ENCODE measurements at places on chromosomes 6 and 20. TPM values are rescaled to one million over a fixed set of nuclear protein-coding genes. Genes with fewer than 3 reads are reported as not detected.

DNA sequence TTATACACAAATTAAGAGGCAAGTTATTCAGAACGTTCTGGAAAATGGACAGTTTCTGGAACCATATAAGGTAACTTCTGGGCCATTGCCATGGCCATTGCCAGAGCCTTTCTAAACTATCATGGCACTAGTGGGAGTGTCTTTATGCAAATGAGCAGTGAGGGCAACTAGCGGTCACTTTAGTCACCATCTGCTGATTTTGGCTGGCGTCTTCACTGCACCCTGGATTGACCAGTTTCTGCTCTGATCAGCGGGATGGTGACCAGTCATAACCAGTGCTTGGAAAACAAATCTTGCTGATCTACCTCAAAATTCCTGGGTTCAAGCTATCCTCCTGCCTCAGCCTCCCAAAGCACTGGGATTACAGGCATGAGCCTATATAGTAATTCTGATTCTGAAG is 7.3 kb upstream of the SNTA1 start:
- no peak for DNase-seq

DNA sequence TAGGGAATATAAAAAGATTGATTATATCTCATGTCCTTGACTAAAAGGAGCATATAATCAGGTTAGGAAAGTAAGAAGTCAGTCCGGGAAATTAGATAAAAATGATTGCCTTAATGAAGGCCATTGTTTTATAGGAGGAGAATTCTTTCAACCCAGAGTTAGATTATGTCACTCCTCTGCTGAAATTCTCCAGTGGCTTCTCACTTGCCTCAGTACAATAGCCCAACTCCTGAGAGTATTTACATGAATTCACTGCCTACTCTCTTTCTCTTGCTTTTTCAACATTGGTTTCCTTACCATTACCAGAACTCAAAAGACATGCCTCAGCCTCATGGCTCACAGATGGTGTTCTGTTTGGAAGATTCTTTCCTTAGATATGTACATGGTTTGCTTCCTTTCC is 114.9 kb downstream of the EPHA7 start:
- DNase-seq: no peak

The ZNF311 gene
- not detected for total RNA-seq

The BFSP1 gene
- total RNA-seq: 0.31 TPM

- DNase-seq: peak; percentile 13
These were observed at the start of gene CDH22 for GRCh38 chr20:46308258-46309157. TSS of gene CDH22 (minus strand) at chr20:46308498. CDS start at chr20:46251294, 57,204 bp downstream.

DNA sequence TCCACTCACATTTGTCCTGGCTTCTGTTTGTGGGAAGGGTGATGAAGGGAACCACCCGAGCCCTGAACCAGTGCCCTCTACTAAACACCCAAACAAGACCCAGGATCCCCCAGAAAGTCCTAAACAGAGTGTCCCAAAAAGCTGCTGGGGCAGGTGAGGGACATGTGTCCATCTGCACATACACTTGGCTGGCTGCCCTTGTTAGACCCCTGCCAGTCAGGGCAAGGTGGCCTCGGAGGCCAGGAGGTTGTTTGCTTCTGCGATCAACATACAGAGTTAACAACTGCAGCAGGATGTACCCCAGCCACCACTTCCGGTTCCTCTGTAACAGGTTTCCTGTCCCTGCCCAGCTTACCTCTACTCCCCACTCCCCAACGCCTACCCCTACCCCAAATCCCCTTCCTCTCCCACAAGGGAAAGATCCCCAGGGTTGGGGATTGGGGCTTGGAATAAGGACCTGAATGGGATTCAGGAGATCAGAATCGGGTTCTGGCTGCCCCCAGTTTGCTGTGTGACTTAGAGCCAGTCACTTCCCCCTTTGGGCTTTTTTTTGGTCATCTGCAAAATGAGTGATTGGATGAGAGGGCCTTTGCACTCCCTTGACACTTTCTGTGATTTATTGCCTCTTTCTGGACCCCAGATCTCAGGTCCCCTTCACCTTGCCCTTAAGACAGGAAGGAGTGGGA is 13.9 kb downstream of the DEF6 start:
- DNase-seq: peak; percentile 72

- DNase-seq: no peak
These were observed 196.1 kb downstream of the TRIM27 start for GRCh38 chr6:28727559-28728211.

The GSTA2 gene
- not detected for total RNA-seq

DNA sequence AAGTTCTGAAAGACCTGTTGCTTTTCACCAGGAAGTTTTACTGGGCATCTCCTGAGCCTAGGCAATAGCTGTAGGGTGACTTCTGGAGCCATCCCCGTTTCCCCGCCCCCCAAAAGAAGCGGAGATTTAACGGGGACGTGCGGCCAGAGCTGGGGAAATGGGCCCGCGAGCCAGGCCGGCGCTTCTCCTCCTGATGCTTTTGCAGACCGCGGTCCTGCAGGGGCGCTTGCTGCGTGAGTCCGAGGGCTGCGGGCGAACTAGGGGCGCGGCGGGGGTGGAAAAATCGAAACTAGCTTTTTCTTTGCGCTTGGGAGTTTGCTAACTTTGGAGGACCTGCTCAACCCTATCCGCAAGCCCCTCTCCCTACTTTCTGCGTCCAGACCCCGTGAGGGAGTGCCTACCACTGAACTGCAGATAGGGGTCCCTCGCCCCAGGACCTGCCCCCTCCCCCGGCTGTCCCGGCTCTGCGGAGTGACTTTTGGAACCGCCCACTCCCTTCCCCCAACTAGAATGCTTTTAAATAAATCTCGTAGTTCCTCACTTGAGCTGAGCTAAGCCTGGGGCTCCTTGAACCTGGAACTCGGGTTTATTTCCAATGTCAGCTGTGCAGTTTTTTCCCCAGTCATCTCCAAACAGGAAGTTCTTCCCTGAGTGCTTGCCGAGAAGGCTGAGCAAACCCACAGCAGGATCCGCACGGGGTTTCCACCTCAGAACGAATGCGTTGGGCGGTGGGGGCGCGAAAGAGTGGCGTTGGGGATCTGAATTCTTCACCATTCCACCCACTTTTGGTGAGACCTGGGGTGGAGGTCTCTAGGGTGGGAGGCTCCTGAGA is at the start of gene HFE:
Gene HFE (plus strand): TSS at position 146 of the 832 bp plus-strand sequence. CDS start 12 bp downstream, at position 158.
- no peak for DNase-seq

The REM1 gene
- total RNA-seq: not detected

- no peak for DNase-seq
These were observed 630 bp downstream of the PPP1R3G start for GRCh38 chr6:5085648-5086293.

DNA sequence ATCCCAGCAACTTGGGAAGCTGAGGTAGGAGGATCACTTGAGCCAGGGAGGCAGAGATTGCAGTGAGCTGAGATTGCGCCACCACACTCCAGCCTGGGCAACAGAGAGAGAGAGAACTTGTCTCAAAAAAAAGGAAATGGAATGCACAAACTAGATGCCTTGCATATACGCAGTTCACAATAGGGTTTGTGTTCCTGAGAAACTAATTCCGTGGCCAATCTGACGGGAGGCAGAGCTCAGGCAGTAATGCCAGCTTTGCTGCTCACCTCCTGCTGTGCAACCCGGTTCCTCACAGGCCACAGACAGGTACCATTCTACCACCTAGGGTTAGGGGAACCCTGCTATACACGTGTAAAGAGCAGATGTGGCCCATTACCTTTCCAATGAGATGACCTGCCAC is 1.4 kb downstream of the CDK5RAP1 start:
- DNase-seq: no peak

GRCh38 chr20:45998761-45999160 is 9.9 kb upstream of the MMP9 start:
- DNase-seq: no peak

DNA sequence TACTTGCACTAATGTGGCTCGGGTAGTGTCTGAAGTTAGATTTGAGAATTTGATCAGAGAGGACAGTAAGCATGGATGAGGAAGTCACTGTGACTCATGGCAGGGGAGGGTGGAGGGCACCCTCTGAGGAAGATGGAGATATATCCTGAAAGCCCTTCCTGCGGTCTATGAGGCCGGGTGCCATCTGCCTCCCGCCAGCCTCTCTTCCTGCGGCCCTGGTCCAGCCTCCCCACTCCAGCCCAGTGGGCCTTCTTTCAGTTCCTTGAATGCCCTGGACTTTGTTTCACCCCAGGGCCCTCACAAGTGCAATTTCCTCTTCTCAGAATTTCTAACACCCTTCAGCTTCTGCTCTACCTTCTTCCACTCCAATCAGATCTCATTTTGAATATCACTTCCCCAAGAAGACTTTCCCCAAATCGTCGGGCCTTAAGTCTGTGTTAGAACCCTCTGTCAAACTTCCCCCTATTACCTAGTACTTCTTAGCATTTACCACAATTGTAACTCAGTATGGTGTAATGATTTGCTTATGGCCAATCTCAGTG is 20.2 kb upstream of the TNFAIP3 start:
- no peak for DNase-seq

DNA sequence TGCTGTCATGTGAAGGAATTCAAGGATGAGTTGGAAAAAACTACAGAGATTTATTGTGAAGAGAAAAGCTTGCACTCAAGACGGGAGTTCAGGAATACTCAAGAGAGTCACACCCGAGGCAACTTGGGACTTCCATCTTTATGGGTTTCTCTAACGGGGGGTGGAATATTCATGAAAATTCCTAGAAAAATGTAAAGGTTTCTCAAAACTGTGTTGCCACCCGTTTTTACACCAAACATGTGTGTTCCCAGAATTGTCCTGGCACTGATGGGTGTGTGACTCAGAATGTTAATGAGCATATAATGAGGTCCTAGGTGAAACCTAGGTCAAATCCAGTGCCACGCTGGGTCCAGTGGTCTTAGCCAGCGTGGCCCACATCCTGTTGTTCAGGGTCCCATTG is 381.5 kb downstream of the CDH26 start:
- DNase-seq: no peak

The LTB gene
- total RNA-seq: 204 TPM
